Hematopoietic multipotent progenitor cell (in vitro differentiated cells): ENCODE measurements at places on chromosomes 2 and 18. TPM values are rescaled to one million over a fixed set of nuclear protein-coding genes. Genes with fewer than 3 reads are reported as not detected.

The TMEM127 gene
- total RNA-seq: 29.1 TPM

The EMX1 gene
- total RNA-seq: under 0.01 TPM

The C2orf78 gene
- not detected for total RNA-seq

The CXCR1 gene
- total RNA-seq: under 0.01 TPM

The REG1B gene
- under 0.01 TPM for total RNA-seq

The TGFBRAP1 gene
- 114 TPM for total RNA-seq

The CDH20 gene
- 0.27 TPM for total RNA-seq

The RPIA gene
- total RNA-seq: 13.2 TPM

- no peak for DNase-seq
Measured at GRCh38 chr2:34949316-34949715, 1350.2 kb upstream of the FAM98A start.

DNA sequence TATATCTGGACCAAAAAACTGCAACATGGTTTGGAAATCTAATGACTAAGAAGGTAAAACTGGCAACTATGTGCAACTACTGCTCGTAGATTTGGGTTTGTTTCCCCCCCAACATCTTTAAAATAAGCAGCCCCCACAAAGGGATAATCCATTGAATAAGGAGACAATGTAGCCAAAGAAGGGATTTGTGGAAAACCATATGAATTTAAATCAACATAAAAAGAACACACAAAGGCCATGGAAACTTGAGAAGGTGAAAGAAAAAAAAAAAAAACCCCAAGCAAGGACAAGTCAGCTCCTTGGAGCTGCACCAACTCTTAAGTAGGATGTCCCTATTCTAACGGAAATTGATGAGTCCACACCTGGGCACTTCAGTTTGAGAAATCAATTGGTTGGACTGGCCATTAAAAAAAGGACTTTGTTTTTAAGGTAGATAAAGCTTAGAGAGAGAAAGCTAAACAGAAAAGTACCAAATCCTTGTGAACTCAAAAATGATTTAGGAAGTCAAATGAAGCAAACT is 53.7 kb upstream of the ST8SIA5 start:
- DNase-seq: no peak

DNA sequence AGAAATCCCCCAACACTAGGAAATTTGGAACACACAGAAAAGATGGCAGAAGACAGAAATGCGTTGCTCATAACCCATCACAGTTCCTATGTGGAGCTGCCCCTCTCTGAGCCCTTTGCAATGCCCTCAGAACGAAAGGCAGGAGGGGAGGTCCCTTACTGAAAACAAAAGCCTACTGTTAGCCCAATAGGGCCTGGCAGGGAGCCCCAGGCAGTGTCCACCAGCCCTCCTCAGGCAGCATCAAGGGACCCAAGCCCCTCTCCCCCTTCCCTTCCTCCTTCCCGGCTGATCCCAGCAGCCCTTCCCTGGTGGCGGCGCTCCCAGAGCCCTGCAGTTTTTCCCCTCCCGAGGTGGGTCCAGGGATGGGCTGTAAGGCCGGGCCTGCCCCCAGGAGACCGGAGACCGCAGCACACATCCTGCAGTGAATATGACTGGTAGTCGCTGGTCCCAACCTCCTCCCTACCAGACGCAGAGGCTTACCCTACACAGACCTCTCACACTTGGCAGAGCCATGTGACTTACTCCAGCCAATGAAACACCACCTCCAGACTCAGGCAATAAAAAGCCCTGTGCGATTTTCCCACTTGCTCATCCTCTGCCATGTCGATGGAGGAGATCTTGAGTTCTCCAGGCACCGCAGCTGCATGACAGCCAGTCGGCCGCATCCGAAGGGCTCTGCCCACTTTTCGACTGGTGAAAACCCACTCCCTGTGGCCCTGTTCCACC is 19.4 kb upstream of the DUSP2 start:
- DNase-seq: no peak

- no peak for DNase-seq
Measured at GRCh38 chr2:127515383-127515915, 10.8 kb downstream of the IWS1 start.

DNA sequence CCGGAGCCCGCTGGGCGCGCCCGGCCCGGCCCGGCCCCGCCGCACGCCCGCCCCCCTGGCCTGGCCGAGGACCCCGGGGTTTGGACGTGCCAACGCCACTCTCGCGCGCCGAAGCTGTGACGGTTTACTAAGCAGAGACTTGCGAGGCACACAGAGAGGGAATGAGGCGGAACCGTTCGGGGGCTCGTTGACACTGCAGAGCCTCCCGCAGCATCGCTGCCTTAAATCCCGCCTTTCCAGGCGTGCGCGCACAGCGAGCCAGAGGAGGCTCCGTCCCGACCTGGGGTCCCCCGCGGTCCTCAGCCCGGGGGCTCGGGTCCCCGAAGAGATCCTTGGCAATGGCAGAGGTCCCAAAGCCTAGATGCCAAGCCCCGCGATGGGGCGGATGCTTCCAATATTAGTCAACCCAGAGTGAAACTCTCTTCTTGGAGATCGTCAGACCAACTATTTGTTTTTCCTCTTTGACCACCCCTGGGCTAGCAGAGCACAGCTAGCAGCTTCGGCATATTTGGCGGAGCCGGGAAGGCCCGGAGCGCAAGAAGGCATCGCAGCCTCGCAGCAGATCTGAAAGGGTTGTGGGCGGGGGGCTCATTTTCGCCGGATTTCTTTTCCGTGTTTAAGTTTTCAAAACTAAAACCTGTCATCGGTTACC is at the start of gene ZNF385B:
Gene ZNF385B (minus strand): TSS at position 197 of the 652 bp plus-strand sequence.
- DNase-seq: no peak

GRCh38 chr2:238938401-238939055 is 90.6 kb downstream of the TWIST2 start:
- no peak for DNase-seq

- DNase-seq: no peak
Measured at GRCh38 chr18:14941256-14941655, 193.3 kb downstream of the ANKRD30B start.

DNA sequence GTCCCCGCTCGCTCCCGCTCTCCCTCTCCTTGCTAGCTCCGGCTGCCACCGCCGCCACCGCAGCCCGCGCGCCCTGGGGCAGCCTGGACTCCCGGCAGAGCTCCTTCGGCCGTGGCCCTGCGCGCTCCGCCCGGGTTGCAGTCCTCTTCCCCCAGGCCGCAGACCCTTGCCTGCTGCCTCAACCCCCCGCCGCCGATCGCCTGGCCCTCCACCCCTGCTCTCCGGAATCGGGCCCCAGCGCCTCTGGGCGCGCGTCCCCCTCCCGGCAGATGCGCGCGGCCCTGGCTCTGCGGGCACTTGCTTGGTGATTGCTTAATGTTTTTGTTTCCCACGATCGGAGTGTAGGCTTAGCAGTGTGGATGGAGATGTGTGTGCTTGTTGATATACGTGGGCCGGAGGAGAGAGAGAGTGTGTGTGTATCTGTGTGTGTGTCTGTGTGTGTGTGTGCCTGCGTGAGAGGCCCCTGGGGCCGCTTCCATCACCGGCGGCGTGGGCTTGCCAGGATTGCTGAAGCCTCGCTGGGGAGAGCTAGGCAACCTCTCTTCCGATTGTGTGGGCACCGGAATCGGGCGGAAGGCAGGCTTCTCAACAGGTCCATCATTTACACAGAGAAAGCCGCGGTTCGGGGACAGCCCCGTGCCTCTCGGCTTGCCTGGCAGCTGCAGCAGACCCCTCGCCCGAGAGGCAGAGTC is 877 bp downstream of the INHBB start:
- peak; percentile 16 for DNase-seq

GRCh38 chr2:18265614-18266586 is 294.6 kb downstream of the RDH14 start:
- no peak for DNase-seq

GRCh38 chr2:234198976-234199375 is 148.5 kb downstream of the SPP2 start:
- no peak for DNase-seq

DNA sequence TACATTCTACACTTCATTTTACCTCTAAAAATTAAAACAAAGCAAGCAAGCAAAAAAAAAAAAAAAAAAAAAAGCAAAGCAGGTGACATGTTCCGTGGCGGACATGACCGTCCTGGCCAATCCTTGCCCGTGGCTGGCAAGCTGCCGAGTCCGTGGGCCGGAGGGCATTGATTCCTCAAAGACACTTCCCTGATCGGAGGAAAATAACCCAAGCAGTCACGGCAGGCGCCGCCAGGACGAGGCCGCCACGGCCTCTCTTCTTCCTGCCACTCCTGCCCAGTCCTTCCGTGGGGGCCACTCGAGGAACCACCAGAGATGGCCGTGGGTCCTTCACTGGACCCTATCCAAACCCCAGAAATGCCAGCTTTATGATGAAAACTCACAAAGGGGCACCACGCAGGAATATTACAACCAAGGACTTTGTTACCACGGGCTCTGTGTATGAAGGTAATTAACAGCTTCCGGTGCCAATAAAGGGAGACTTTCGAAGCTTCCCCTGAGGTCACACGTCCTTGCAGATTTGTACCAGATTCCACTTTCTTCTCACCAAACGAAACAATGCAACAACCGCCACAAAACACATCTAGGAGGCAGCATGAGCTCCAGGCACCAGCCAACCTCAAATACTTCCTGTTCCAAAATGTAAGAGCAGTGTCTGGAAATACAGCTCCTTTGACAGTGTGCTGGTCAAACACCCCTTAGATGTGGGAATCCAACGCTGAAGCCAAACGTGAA is 170.3 kb downstream of the HDAC4 start:
- DNase-seq: no peak

DNA sequence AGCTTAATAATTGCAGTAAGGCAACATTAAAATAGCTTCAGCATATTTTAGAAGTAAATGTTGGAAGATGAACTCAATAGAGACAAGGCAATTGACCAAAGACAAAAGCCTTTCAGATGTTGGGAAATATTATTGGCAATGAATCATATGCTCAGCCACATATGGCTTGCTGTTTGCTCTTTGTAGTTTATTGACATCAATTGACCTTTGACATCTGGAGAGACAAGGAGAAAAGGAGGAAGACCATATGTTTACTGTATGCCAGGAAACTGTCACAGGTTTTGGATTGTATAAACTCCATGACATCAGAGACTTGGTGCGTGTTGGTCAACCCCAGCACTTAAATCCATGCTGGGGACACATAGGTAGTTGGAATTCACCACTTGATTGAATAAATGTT is 60.6 kb upstream of the SLC16A14 start:
- DNase-seq: no peak

- no peak for DNase-seq
Measured at GRCh38 chr2:216922175-216922780, 62.4 kb upstream of the TNP1 start.

DNA sequence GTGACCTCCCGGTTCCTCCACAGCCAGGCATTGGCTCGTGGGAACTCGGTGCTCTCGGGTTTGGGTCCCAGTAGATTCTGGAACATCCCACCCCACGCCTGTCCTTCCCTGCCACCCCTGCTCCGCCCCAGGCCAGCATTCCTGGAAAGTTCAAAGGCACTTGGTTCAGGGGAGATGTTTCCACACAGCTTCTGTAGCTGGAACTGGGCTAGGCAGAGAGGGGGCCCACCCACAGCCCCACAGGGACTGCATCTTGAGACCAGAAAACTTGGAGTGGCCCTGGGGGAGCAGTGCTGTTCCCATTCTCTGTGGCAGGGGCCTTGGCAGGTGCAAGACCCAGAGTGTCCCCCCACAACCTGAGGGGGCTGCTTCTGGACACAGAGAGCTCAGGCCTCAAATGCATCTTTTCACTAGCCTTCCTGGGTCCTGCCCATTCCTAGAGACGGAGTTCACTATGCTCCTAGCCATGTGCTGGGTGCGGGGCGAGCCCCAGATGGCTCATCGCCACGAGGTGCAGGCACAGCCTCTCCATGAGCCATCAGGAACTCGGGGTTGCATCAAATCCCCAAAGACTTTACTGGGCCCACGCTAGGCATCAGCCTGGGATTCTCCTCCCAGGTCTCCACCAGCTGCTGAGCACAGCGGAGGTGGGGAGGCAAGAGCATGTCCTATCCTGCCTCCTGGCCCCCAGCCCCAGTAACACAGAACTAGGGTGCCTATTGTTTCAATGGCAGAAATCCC is 68.7 kb downstream of the ZFP36L2 start:
- DNase-seq: no peak

GRCh38 chr2:242029422-242030225 is 160.1 kb downstream of the RTP5 start:
- DNase-seq: no peak

GRCh38 chr2:59694176-59694575 is 859.3 kb downstream of the BCL11A start:
- DNase-seq: no peak

DNA sequence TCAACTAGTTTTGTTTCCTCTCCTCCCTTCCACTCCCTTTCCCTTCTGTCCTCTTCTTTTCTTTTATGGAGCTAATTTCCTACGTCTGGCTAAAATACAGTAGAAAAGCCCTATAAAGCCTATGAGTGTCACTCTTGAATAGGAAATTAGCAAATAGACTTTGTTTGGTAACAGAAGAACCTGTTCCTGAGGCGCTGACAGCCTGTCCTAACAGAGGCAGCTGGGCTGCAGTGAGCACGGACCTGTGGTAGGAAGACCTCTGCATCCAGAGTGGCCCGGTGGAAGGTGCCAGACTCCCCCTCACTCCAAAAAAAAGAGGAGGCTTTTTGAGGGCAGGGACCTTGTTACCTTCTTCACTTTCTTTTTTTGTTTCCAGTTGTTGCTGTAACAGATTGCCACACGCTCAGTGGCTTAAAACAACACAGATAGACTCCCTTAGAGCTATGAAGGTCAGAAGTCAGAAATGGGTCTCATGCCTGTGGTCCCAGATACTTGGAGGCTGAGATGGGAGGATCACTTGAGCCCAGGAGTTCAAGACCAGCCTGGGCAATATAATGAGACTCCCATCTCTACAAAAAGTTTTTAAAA is 81.2 kb upstream of the TXNDC2 start:
- DNase-seq: peak; percentile 9

- DNase-seq: no peak
Measured at GRCh38 chr2:62526531-62527381, 20.8 kb upstream of the TMEM17 start.

DNA sequence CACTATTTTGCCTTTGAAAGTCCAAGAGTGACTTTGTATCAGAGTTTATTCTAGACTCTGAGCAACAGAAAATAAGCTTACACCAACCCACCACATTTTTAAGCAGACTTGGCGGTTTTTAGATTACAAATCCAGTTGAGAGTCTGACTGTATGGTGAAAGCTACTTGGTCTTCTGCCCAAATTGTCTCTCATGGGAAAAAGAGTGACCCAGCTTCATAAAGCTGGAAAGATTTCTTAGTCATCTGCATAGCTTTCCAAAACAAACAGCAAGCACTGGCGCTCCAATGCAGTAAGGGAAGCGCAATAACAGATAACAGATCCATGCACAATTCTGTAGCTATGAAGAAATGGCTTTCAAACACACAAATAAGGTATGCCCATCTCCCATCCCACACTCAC is 7.1 kb downstream of the DSG1 start:
- DNase-seq: no peak

- no peak for DNase-seq
Measured at GRCh38 chr18:25826823-25827222, 263.6 kb downstream of the SS18 start.

DNA sequence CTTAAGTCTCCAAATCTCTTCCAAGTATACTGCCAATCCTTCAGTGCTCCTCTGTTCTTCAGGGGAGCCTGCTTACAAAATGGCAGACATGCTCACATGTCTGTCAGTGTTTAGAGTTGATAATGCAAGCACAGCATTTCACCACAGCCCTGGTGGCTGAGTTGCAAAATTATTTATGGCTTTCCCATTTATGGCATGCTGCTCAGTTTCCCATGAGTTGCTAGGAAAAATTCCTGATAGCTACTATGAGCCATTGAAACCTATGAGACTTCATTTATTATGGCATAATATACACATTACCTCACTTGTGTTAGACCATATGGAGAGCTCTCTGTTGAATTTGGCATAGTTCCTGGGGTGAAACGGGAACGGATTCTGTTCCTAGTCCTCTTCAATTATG is 448.7 kb upstream of the TCF4 start:
- DNase-seq: no peak

GRCh38 chr2:134660626-134661402 is 58.0 kb downstream of the TMEM163 start:
- no peak for DNase-seq
